ENCODE measurements at places on chromosomes 4 and X. TPM values are rescaled to one million over a fixed set of nuclear protein-coding genes. Genes with fewer than 3 reads are reported as not detected.

EVC gene
- polyA plus RNA-seq, result 9.3 TPM

SPANXD gene
- not detected for polyA plus RNA-seq

NHSL2 gene
- 0.88 TPM for polyA plus RNA-seq

XK gene
- 1.0 TPM for polyA plus RNA-seq

TMPRSS11B gene
- 1.0 TPM for polyA plus RNA-seq

Measured in aorta (tissue), 5 donors.